ENCODE measurements at places on chromosomes 4 and X.
A peak's percentile ranks its signal among the peaks of the same experiment; 100 is the strongest.

GRCh38 chrX:26590849-26591248 is 374.9 kb downstream of the MAGEB5 start:
- DNase-seq: no peak

DNA sequence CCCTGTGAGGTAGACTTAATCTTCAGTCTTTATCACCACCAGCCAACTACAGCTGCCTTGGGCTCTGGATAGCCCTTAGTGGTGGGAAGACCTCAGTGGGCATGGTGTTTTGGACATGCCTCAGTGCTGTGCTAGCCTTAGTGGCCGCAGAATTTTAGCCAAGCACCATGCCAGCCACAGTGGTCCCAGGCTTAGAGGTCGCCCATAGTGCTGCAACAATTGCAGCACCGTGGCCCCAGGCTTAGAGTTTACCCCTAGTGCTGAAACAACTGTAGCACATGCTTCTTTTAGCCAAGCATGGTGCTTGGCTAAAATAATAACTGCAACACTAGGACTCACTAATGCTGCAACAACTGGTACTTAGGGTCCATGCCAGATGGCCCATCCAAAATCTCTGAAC is 38.9 kb upstream of the SULT1B1 start:
- no peak for DNase-seq

GRCh38 chr4:89248879-89249281 is 58.7 kb downstream of the GPRIN3 start:
- DNase-seq: no peak

- DNase-seq: no peak
Observed at GRCh38 chr4:16124232-16124631, 40.4 kb upstream of the PROM1 start.

- peak; percentile 8 for DNase-seq
Observed at GRCh38 chr4:78566834-78567499, 15.4 kb downstream of the ANXA3 start.

GRCh38 chr4:5027346-5027745 is 8.1 kb upstream of the CYTL1 start:
- DNase-seq: no peak
